ENCODE measurements at places on chromosomes 1 and 21. TPM values are rescaled to one million over a fixed set of nuclear protein-coding genes. Genes with fewer than 3 reads are reported as not detected.

- DNase-seq, result no peak
Measured at GRCh38 chr1:57719274-57719673, 295.4 kb upstream of the DAB1 start.

Gene PCAT6
- not detected for total RNA-seq

- no peak for DNase-seq
Measured at GRCh38 chr1:27356277-27356618, 10.5 kb downstream of the MAP3K6 start.

GRCh38 chr1:109161858-109162606 lies 48.1 kb downstream of the ELAPOR1 start:
- no peak for DNase-seq

GRCh38 chr21:45698493-45699184 lies 55.1 kb downstream of the PCBP3 start:
- peak; percentile 55 for DNase-seq

Gene TCHH
- total RNA-seq, result 0.41 TPM

DNA sequence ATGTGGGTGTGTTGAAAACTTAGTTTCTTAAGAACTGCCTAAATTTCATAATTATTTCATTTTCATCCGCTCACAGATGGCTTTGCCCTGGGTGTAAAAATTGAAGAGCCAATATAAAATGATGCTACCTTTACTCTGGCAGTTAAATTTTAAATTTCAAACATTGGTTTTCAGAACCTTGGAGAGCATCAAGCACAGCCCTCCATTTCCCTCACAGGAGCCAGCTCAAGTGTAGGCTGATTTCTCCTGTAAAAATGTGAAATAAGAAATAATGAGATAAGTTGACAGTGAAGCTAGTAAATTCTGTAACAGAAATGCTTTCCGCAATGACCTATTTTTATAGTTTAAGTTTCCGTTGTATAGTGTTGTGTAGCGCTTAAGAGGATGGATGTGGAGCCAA lies 53.9 kb upstream of the AKT3 start:
- DNase-seq, result no peak

Gene BTG2
- total RNA-seq, result 164 TPM
